M059J (cell line): ENCODE measurements at places on chromosomes 16 and 17. TPM values are rescaled to one million over a fixed set of nuclear protein-coding genes. Genes with fewer than 3 reads are reported as not detected.

DNA sequence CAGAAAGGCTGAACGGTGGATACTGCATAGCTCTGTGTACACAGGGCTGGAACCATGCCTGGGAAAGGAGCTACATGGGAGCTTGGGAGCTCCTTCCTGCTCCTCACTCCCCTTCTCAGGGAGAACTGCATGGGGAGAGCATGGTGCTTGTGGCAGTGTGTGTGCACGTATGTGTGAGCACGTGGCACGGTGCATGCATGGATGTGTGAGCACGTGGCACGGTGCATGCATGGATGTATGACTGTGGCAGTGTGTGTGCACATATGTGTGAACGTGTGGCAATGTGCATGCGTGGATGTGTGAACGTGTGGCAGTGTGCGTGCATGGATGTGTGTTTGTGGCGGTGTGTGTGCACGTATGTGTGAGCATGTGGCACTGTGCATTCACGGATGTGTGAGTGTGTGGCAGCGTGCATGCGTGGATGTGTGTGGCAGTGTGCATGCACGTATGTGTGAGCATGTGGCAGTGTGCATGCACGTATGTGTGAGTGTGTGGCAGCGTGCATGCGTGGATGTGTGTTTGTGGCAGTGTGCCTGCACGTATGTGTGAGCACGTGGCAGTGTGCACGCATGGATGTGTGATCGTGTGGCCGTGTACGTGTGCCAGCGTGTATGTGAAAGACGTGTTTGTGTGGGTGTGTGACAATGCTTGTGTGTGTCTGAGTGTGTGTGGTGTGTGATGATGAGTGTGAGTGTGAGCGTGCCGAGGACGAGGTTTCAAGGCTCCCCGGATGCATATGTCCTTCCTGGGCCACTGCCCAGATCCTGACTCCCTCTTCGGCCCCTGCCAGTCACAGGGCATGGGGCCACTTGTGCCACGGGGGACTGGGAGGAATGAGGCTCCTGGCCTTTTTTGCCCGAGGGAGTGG, 52.4 kb upstream of the JPH3 start:
- no peak for DNase-seq

The TTYH2 gene
- total RNA-seq, result 0.15 TPM in 2 replicates

GRCh38 chr16:87608400-87608985, 6.2 kb downstream of the JPH3 start:
- DNase-seq, result peak; percentile 62

The NOD2 gene
- 0.07 and 0.34 TPM in 2 replicates for total RNA-seq

- DNase-seq, result no peak
Measured at GRCh38 chr16:28297784-28298510, 5.6 kb downstream of the SBK1 start.

DNA sequence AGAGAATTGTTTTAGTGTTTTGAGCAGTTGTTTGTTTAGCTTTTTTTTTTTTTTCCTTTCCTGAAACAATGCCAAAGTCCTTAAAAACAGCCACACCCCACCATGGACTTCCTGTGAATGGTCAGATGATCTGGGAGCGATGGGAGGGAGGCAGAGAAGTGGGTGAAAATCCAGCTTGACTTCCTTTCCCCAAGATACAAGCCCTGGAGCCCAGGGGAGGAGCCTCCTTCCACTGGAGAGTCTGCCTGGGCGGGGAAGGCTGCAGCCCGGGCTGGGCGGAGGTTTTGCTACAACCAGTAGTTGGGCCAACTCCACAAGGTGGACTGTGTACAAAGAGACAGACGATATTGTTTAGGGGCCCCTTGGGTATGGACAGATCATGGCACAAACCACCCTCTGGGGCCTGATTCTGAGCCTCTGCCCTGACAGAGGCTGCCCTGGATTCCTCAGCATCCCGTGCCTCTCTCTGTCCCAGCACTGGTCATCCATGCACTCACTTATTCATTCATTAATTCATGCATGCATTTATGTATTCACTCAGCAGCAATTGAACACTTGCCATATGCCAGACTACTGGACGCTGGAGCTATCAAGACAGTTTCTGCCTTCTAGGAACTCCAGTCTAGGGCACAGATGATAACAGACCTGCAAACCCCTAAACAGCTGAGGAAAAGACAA, 29.8 kb downstream of the WSB1 start:
- peak; percentile 24 for DNase-seq

GRCh38 chr17:37465069-37465616, 24.5 kb upstream of the DUSP14 start:
- DNase-seq, result peak; percentile 73

- peak; percentile 91 for DNase-seq
Measured at GRCh38 chr17:31678431-31678830, 180.6 kb downstream of the COPRS start.

The ABCA8 gene
- total RNA-seq, result not detected in 2 replicates

DNA sequence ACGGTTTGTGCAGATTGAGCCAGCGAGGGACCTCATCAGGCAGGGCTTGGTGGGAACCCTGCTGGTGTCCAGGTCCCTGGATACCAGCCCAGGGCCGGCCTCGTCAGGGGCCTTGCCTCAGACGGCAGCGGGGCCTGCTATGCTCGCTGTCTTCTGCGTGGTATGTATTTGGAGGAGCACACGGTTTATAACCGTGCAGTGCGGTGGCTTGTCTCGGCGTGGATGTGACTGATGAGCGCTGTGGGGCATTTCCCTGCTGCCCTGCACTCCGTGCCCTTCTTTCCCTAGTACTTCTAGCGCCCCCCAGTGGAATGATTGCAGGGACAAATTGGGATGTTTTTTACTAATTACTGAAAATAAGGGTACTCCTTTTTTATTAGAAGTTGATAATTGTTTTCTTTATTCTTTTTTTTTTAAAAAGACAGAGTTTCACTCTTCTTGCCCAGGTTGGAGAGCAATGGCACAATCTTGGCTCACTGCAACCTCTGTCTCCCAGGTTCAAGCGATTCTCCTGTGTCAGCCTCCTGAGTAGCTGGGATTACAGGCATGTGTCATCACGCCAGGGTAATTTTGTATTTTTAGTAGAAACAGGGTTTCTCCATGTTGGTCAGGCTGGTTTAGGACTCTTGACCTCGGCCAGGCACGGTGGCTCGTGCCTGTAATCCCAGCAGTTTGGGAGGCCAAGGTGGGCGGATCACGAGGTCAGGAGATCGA, 15.3 kb downstream of the TBCD start:
- peak; percentile 19 for DNase-seq

GRCh38 chr17:74245145-74245831, 28.7 kb upstream of the DNAI2 start:
- no peak for DNase-seq

The RPRML gene
- not detected in 2 replicates for total RNA-seq

The SLC13A2 gene
- not detected in 2 replicates for total RNA-seq

The CDK3 gene
- total RNA-seq, result 0.30 and 1.6 TPM in 2 replicates

GRCh38 chr17:32356378-32356743, 6.4 kb downstream of the ZNF207 start:
- no peak for DNase-seq

- peak; percentile 89 for DNase-seq
Measured at GRCh38 chr17:31724619-31725018, 134.4 kb downstream of the COPRS start.

The DNAH9 gene
- total RNA-seq, result not detected in 2 replicates

The C16orf46 gene
- total RNA-seq, result 1.4 TPM in 1 of 2 replicates, not detected in the other

- DNase-seq, result no peak
Measured at GRCh38 chr17:609232-609810, 105.3 kb downstream of the VPS53 start.

The TBC1D3 gene
- total RNA-seq, result not detected in 2 replicates

- no peak for DNase-seq
Measured at GRCh38 chr17:10843811-10844210, 5.9 kb upstream of the PIRT start.

DNA sequence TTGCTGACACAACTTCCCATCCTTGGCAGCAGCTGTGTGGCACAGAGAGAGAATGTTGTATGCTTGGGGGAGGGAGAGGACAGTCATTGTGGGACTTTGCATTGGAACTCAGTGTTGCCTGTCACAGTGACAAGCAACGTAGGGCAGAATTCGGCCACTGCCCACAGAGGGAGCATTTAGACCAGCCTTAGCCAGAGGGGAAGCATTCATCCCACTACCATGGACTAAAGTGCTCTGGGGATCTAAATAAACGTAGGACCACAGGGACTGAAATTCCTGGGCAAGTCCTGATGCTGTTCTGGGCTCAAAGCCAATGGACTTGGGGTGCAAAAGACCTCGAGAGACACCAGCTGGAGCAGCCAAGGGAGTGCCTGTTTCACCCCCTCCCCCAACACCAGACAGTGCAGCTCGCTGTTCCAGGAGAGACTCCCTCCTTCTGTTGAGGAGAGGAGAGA, 44.9 kb downstream of the ABCA8 start:
- peak; percentile 11 for DNase-seq

- DNase-seq, result no peak
Measured at GRCh38 chr16:68526143-68526781, 12.8 kb upstream of the ZFP90 start.

The ANKRD11 gene
- total RNA-seq, result 21.4 and 47.1 TPM in 2 replicates

- DNase-seq, result no peak
Measured at GRCh38 chr17:68255731-68256538, 8.1 kb downstream of the AMZ2 start.

- DNase-seq, result no peak
Measured at GRCh38 chr16:31367853-31368252, 12.9 kb downstream of the ITGAX start.

- no peak for DNase-seq
Measured at GRCh38 chr17:21164216-21164615, 37.5 kb downstream of the DHRS7B start.

The TAT gene
- not detected in 2 replicates for total RNA-seq
